Fibroblast of skin of left quadriceps (primary cell): ENCODE measurements at places on chromosomes 11 and 22.

DNA sequence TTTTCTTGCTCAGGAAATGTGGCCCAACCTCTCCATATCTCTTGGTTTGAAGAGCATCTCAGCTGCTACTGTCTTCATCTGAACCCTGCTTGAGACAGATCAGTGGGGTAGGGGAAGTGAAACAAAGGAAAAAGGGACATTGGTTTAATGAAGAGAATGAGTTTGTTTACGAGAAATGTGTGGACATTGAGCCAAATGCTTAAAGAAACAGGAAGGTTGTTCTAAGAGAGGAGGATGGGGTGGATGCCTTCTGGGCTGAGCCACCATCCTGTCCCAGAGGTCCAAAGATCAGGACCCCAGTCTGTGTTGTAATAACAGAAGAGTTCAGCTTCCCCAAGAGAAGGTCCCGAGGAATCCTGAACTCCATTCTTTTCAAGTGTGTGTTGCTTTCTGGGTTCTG, 369.7 kb downstream of the INSC start:
- no peak for DNase-seq

- no peak for DNase-seq
These were observed 9.0 kb upstream of the FLRT1 start for GRCh38 chr11:64026575-64027205.

DNA sequence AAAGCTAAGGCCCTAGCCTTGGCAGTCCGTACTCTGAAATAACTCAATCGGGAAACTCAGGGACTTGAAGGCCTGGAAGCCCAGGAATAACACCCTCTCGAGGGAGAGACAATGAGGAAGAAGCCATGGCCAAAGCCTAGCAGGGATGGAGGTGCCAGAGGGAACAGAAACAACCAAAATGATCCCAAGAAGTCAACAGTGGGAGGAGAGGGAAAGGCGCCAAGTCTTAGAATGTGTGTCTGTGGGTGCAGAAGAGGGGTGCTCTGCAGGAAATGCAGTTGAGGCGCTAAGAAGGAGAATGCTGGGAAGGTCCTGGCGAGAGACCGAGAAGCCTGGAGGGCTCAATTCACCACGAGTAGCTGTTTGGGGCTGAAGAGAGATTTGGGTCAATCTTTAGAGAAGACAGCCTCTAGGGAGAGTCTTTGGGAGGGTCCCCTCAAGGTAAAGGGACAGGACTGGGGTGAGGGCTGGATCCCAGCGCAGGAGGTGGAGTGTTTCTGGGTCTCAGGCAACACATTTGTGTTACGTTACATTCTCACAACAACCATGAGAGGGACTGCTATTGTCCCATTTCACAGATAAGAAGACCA, 760 bp upstream of the MAPK8IP1 start:
- DNase-seq = no peak

DNA sequence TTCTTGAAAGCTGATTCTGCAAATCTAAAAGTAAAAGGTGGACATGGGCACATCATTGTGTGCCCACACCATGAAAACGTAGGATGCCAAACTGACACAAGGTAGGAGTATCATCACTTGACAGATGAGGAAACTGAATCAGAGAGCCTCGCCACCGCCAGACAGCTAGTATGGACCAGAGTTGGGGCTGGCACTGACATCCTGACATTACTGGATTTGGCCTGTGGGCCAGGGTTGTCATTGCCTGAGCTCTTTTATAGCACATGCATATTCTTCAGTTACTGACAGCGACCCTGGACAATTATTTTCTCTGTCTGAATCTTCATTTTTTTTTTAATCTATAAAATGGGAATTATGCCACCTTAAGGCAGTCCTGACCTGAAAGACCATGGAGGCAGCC, 16.5 kb downstream of the USP35 start:
- DNase-seq = no peak

- peak; percentile 30 for DNase-seq
These were observed 1.0 kb downstream of the ARHGAP8 start for GRCh38 chr22:44753189-44754042.

DNA sequence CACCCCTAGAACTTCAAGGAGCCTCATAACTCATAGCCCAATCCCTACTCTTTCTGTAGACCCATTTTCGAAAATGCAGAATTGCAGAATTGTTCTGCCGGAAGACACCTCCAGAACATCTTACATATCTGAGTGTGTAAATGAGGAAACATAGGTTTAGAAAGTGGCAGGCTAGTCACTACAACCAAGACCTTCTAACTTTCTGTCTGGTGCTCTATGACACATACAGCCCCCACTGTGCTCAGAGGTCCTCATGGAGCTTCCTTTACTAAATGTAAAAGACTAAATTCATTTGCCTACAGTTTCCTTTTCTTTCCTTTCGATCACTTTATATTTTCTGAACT, 132.1 kb upstream of the DDI1 start:
- no peak for DNase-seq

GRCh38 chr11:96035031-96035739, 111.3 kb upstream of the MTMR2 start:
- DNase-seq = no peak

DNA sequence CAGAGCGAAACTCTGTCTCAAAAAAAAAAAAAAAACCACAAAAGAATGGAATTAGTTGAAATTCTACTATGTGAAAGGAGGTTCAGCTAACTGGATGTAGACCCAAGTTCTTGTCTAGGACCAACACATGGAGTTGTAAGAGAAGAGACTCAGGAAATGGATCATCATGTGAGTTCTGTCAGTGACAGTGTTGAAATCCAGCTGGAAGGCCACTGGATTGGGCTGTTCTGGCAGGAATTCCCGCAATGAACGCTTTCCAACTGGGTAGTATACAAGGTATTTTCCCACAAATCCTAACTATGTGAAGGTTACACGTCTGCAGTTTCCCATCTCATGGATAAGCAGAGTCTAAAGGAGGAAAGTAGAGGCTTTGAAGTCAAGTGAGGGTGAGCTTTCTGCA, 151.2 kb downstream of the MAML2 start:
- no peak for DNase-seq

- no peak for DNase-seq
These were observed 6.0 kb downstream of the FGF19 start for GRCh38 chr11:69697861-69698260.

GRCh38 chr22:38249301-38249700, 23.5 kb downstream of the TMEM184B start:
- DNase-seq = no peak

- DNase-seq = no peak
These were observed 4.0 kb downstream of the PHOX2A start for GRCh38 chr11:72239849-72240460.
